Activated T-cell treated with anti-CD3 and anti-CD28 coated beads for 4 hours (primary cell): ENCODE measurements at places on chromosomes 1 and 21.

DNA sequence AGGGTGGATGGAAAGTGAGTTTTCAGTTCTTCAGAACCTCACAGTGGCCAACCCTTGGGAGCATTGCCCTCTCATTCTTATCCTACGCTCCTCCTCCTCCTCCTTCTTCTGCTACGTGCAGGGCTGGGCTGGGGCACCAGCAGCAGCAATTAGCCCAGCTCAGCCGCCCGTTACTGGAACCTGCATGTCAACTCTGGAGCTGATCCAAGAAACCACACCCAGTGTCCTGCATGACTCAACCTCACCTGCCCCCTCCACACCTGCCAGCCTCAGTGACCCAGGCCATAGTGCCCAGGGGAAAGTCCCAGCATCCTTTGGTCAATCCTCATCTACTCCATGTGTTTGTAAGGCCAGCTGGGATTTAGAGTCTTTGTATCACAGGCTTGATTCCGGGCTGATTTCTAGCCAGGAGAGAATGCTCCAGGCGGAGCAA is 12.6 kb downstream of the ELF3 start:
- no peak for DNase-seq

GRCh38 chr1:203324105-203325025 is 19.0 kb downstream of the BTG2 start:
- DNase-seq: no peak

DNA sequence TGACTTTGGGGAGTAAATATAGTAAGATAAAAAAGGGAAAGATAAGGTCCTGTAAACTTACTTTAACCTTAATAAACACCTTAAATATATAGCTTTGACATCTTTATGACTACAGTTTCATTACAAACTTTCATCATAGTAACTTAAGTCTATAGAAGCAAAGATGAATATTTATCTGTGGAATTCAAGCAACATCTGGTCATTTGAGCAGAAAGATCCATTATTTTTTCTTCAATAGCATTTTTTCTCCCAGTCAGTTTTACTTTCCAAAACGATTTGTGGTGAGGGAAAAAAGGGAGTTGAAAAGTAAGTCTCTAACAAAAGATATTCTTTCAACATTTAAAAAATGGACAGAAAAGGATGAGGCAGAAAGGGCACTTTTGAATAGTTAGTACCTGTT is 69.0 kb downstream of the HMCN1 start:
- DNase-seq: no peak

DNA sequence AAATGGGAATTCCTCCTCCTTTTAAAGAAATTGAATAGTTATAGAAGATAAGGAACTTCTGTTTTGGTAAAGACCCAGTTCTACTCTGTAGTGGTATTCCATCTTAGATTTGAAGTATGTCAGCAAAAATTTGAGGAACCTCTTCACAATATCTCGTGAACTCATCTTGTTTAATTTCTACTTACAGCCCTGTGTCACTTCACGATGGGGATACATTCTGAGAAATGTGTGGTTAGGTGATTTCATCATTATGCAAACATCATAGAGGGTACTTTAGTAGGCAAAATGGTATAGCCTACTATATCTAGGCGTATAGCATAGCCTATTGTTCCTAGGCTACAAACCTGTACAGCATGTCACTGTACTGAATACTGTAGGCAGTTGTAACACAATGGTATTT is 36.0 kb downstream of the ALG6 start:
- DNase-seq: no peak

DNA sequence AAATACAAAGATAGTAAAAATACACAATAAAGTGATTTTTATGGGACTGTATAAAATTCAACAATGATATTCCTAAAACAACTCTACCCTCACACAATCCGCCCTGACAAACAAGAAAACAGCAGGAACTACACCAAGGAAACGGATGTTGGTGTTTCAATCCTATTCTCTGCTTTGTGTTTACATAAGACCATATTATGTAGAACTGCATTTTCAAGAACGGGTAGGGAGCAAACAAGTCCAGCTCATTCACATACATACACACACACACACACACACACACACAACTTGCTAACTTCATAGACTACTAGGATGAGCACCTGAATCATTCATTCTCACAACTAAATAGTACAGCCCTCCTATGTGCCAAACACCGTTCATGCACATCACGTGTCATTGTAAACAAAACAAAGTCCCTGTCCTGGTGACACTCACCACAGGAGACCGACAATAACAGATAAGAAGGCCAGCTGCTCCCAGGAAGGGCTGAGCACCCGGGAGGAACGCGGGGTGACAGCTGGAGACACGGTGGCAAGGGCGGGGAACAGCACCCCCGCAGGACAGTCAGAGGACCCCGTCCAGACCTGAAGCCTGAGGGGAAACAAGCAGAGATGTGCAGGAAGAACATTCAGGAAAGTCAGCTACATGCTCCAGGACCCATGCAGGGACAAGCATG is 43.0 kb downstream of the NPHP4 start:
- DNase-seq: no peak

DNA sequence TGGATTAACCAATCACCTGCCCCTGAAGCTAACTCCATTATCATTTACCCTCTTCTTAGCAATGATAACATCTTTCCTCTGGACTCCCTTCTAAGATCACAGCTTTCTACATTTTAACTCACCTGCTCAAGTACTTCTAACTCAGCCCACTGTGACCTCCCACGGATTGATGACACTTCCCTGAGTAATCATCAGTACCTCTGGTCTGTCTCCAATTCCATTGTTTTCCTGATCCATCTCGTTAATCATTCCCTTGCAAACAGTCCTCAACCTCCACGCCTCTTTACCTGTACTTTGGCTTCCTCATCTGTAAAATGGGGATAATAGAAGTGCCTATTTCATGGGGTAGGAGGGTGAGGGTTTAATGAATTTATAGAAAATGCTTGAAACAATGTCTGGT is 195.3 kb upstream of the APP start:
- no peak for DNase-seq

- DNase-seq: no peak
These were observed 60.3 kb upstream of the JUN start for GRCh38 chr1:58844176-58844575.

- DNase-seq: no peak
These were observed 41.1 kb upstream of the MTR start for GRCh38 chr1:236753964-236754363.

GRCh38 chr21:26560612-26561011 is 12.5 kb downstream of the CYYR1 start:
- no peak for DNase-seq

DNA sequence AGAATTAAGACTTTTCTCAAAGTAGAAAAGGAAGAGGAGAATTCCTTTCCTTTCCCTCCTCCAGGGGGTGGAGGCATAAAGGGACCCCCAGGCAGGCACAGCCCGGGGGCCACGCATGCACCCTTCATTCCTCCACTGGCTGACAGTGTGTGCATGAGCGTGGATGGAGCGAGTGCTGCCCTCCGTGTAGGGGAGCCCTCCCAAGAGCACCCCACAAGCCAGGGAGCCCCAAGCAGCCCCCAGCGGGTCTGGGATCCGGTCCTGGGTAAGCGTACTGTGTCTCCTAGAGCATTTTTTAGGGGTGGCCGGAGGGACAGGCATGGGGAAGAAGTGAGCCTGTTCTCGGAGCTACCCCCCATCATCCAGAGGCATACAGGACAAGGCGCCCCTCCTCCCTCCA is 120.5 kb downstream of the SIK1 start:
- no peak for DNase-seq

- no peak for DNase-seq
These were observed 450 bp downstream of the S100A10 start for GRCh38 chr1:151993084-151993733.

- DNase-seq: no peak
These were observed at the start of gene LCE3A for GRCh38 chr1:152622803-152623202. Gene LCE3A, minus strand, starts transcription at chr1:152623103. Its CDS starts 0 bp downstream, at chr1:152623103.

- DNase-seq: peak; percentile 15
These were observed 23.4 kb upstream of the ARF1 start for GRCh38 chr1:228058949-228059633.

DNA sequence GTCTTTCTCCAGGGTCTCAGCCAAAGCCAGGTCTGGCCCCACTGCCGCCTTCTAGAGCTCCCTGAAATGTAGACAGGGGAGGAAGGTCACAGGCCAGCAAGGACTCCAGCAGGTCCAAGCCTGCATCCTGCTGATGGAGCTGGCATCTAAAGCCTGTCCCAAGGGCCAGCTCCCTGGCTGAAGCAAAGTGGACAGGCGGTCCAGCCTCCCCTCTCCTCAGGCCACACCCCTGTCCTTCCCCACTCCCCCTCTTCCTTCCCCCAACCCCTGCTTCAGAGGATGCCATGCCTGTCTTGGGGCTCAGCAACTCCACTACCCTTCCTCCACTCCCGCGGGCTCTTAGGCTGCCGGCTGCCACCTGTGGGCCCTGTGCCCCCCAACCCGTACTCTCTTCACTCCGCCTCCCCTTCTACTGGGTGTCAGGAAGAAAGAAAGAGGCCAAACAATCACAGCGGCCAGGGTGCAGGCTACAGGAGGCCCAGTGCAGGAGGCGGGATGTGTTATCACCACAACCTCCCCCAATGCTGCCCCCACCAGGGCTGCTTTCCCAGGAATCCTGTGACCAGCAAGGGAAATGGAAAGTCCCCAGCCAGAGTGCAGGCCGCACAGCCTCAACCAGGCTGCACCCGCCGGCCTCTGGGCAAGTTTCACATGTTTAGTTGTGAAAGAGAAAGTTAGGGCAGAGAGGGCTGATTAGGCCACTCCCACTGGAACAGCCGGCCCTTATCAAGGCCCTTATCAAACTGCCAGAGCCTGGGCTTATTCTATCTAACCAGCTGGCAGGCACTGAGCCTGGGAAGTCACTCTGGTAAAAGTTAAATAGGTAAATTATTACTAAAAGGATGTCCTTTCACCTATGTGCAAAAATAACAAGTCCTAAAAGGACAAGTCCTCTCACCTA is 34.1 kb downstream of the ACOT7 start:
- peak; percentile 38 for DNase-seq

DNA sequence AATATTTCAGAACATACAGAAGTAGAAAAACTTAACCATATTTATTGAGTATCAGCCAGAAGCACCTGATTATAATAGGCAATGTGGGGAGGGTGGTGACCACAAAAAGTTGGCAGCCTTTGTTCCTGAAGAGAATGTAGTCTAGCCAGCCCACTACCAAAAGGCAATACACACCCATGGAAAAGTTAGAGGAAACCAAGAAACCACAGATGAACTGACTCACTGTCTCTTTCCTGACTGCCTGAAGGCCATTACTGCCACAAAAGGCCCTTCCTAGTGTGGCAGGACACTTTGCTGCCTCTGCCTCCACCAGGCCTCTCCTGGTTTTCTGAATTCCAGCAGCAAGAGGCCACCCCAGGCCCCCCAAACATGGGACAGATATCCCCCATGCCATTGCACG is 14.6 kb upstream of the PROX1 start:
- no peak for DNase-seq

DNA sequence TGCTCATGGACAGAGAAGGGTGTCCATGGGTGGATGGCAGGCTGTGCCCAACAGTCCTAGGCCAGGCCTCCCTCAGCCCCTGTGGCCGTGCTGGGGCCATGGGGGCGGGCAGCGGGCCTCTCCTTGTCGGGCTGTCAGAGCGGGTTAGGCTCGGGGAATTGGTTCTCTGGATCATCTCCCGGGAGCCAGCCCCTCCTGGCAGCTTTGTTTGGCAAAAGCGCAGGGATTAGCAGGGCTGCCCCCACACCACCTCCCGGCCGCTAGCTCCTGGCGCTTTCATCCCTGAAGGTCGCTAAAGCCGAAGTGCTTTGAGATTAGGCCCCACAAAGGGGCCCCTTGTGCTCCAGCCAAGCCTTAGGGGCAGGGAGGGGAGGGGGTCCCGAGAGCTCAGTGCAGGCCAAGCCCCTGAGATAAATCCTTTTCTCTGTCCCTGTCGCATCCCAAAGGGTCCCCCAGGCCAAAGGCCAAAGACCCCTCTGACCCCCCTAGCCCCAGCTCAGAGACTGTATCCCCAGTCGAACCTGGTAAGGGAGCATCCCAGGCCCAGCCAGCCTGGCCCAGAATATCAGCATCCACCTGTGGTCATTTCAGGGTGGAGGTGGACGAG is 9.8 kb upstream of the DMBX1 start:
- no peak for DNase-seq

DNA sequence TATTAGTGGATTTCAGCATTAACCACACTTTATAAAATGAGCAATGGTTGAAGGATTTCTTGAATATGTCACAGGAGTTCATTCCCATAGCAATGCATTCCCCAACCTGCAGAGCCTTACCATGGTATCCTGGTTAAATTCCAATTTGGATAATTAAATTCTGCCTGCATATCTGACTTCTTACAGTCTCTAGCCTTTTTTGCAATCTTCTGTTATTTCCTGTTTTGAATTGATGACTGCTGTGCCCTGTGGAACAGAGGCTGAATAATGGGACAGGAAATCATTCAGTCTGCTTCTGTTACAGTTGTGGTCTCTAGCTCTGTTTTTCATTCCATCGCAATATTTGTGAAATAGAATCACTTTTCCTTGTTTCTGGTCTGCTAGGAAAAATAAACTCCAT is 1823.9 kb downstream of the PLA2G4A start:
- DNase-seq: no peak

- DNase-seq: no peak
These were observed 70.8 kb downstream of the DDAH1 start for GRCh38 chr1:85394130-85394529.

DNA sequence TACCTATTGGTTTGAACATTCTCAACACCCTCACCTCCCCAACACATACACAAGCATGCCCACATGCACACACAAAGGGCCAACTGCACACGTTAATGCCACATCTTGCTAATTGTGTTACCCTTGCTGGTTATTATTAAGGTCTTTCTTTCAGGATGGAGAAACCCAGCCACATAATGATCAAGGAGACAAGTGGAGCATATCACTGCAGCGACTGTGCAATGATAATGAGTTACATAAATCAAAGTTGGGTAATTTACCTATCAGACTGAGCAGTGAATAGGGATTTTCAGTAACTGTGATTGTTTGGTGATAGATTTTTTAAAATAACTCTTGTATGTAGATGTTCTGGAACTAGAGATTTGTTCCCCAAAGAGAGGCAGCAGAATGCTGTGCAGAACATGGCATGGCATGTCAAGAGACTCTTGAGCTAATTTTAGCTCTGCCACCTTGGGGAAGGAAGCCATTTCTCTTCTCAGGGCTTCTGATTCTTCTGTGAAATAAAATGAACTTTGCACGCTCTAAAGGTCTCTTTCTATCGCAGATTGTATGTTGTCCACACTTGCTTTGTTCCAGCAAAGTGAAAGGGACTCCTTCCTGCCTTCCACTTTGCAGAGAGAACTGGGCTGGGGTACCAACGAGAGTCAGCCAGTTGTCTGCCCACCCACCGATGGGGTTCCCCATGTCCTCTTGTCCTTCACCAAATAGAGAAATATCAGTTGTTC is 126.0 kb upstream of the CAMK1G start:
- DNase-seq: no peak

DNA sequence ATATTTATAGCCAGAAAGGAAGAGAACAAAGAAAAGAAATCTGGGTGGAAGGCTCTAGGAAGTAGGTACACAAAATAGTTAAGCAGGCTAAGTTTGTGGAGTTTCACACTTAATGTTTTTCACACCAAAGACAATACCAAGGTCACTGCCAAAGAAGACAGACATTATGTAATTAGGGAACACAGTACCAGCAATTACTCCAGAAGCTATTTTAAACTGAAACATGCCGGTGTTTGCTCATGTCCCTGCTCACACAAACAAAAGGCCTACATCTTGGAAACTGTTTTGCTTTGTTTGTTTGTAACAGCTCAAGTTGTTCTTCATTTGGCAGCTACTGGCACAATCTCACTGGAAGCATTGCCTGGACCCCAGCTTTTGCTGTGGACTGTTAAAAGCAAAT is 88.5 kb upstream of the DAB1 start:
- no peak for DNase-seq
